ENCODE measurements at places on chromosomes 6 and 20.

GRCh38 chr6:15352220-15352619, 106.4 kb downstream of the JARID2 start:
- no peak for DNase-seq

DNA sequence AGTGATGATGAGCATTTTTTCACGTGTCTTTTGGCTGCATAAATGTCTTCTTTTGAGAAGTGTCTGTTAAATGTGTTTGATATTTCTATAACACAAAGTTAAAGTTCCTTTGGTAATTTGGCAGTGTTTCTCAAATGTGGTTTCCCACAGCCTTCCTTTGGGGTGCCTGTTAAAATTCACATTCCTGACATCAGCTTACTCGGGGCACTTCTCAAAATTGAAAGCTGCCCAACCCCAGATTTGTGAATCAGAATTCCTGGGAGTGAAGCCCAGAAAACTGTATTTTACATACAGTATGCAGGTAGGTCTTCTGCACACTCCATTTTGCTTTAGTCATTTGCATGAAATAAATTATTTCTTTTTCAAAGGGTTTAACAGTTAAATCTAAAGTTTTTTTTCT, 207.9 kb downstream of the GMPR start:
- no peak for DNase-seq

DNA sequence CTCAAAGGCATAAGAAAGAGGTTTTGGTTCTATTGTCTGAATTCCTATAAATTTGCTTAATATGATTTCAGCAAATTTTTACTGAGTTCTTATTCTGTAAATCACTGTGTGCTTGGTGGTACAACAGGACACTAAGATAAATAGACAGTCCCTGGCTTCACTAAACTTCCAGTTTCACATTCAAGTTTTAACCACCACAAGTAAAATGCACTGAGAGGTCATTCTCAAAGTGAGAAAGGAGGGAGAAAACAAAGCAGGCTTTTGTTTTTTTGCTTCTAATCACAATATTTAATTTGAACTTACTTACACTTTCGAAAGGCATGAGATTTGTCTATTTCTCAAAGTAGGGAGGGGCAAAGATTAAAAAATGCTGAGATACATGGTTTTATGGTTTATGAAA, 445.7 kb downstream of the CDC5L start:
- DNase-seq: no peak

GRCh38 chr6:145067430-145067829, 667.9 kb downstream of the EPM2A start:
- no peak for DNase-seq

DNA sequence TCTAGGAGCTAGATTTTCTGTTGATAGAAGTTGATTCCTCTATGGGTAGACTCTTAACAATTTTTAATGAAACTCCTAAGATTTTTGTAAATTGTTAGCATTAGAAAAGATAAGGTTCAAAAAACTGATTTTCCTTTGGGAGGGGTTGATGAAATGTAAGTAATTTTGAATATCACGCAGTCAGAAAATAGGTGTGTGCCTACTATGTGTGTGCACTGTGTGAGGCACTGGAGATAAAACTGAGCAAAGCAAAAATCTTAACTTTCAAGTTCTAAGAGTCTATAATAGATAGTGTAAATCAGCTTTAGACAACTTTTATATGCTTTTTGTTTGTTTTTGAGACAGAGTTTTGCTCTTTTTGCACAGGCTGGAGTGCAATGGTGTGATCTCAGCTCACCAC, 53.3 kb downstream of the FAM217A start:
- DNase-seq: no peak

Data from activated naive CD4-positive, alpha-beta T cell (primary cell).